Eye (tissue), 1 donor: ENCODE measurements at places on chromosomes 1 and 21.
A peak's percentile ranks its signal among the peaks of the same experiment; 100 is the strongest.

GRCh38 chr1:22816067-22816775 is 105.6 kb downstream of the EPHB2 start:
- DNase-seq = no peak

DNA sequence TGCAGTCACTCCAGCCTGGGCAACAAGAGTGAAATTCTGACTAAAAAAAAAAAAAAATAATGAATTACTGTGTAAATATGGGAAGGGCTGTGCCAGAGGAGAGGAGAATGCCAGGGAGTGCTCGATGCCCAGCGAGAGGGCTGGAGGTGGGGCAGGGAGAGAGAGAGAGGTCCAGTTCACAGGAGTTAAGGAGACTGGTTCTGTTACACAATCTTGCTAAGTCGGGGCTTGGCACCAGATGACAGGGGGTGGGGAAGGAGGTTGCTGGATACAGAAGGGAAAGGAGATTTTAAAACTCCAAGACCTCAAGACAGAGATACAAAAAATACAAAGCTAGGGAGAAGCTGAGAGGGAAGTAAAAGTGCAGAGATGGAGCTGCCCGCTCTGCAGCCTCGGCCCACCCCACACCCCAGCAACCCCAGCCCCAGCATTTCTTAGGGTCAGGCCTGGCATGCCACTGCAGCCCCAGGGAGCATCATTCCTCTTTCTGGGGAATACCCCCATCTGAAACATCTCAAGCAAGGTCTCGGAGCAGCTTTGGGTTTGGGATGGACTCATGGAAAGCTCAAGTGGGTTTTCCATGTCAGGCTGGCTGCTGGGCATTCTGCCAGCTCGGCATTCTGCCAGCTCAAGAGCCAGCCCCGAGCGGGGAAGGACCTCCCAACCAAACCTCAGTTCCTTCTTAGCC is 991 bp downstream of the SELENBP1 start:
- peak; percentile 52 for DNase-seq

- DNase-seq = no peak
Measured at GRCh38 chr1:239587066-239587465, 200.7 kb downstream of the CHRM3 start.

GRCh38 chr1:101496109-101496508 is 259.3 kb downstream of the S1PR1 start:
- no peak for DNase-seq

- no peak for DNase-seq
Measured at GRCh38 chr1:72634946-72635345, 352.6 kb upstream of the NEGR1 start.

DNA sequence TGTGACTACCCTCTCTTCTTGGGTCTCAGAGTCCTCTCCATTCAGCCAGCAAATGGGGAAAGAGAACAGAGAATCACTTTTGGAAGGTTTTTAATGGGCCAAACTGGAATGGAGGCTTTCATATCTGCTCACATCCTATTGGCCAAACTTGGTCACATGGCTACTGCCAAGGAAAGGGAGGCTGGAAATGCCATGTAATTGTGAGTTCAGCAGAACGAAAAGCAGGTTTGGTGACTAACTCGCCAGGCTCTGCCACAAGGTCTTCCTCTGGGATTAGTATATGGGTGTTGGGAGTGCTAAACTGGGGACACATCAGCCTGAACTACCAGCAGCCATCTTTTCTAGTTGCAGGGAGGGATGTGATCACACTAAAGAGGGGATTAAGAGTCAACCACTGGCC is 19.2 kb downstream of the RD3 start:
- no peak for DNase-seq

DNA sequence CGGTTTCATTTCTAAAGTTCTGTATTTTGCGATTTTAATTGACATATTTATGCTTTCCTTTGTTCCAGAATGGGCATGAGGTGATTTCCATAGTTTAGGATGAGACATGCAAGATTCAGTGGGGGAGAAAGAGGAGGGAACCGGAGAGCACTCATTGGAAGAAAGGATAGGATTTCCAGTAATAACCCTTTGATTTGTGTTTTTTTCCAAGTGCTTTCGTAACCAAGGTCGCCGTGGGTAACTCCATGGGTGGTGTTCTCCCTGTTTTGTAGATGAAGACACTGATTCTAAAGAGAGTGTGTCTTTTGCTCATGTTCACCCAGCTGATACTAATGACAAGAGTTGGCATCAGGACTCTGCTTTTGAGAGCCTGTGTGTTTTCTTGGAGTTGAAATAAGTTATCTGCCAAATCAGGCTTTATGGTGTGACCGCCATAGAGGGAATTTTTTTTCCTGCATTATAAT is 170.1 kb downstream of the DHRS3 start:
- DNase-seq = peak; percentile 50

- DNase-seq = no peak
Measured at GRCh38 chr1:172176206-172176605, 244.3 kb upstream of the C1orf105 start.

- DNase-seq = no peak
Measured at GRCh38 chr1:147850737-147851136, 51.9 kb upstream of the GJA8 start.

DNA sequence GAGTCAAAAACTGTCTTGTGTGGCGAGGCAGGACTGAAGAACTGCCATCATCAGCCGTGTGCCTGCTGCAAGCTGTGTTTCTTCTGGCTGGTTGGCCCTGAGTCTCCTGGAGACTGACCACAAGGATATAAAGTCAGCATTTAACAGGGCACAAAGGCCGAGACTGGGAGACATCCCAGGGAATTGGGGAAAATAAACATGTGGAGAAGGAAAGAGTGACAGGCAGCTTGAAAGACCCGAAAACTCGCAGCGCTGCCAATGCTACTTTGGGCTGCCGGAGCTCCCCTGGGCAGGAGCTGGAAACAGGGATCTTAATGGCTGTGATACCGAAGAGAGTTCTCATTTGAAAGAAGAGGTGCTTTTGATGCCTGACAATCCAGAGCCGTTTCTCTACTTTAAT is 125.3 kb upstream of the HMGB4 start:
- no peak for DNase-seq

DNA sequence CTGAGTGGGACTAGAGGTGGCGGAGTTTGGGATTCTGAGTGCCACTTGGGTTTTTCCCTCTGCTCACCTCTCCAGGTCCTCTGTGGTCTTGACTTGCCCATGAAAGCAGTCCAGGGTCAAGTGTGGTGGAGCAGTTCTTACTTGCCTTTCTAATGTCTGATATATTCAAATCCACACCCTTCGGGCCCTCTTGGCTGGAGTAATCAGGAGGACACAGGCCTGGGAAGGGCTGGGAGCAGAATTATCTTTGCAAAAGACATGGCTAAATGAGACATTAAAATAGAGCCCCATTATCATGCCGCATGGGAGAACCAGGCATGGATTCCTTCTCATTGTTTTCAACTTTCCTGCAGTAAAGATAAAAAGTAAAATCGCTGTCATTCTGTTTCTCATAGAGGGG is 74.0 kb downstream of the NFASC start:
- DNase-seq = no peak

- DNase-seq = no peak
Measured at GRCh38 chr1:212495766-212496494, 63.2 kb downstream of the NENF start.

GRCh38 chr1:35564037-35564883 is 6.7 kb downstream of the NCDN start:
- peak; percentile 87 for DNase-seq

GRCh38 chr1:107135463-107135862 is 5.4 kb upstream of the NTNG1 start:
- peak; percentile 78 for DNase-seq

DNA sequence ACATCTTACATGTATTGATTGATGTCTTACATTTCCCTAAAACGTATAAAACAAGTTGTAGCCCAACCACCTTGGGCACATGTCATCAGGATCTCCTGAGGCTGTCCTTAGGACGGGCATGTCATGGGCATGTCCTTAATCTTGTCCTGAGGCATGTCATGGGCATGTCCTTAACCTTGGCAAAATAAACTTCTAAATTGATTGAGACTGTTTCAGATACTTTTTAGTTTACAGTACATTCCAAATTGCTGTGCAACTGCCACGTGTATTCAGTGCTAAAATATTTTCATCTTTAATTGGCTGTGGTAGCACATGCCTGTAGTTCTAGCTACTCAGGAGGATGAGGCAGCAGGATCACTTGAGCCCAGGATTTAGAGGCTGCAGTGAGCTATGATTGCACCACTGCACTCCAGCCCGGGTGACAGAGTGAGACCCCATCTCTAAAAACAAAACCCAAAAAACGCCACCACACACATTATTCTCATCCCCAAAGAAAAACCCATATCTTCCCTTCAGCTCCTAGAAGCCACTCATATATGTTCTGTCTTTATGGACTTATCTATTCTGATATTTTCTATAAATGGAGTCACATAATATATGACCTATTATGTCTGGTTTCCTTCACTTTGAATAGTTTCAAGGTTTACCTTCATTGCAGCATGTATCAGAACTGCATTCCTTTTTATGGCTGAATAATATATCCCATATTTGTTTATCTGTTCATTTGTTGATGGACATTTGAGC is 96.0 kb upstream of the BTG3 start:
- no peak for DNase-seq

DNA sequence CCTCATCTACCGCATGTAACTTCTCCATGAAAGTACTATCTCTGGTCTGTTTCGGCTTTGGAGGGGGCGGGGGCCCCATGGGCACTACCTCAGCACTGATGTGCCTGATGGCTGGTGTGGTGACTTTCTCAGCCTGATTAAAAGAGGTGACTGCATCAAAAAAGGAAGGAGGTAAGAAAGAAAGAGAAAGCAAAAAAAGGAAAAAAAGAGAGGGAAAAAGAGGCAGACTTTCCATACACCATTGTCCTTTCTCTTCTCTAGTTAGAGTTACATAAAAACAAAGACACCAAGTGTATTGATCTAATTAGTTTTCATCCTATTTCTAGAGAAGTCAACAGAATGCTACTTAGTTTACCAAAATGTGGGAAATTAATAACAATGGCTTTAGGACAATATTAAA is 43.3 kb downstream of the GON4L start:
- no peak for DNase-seq

DNA sequence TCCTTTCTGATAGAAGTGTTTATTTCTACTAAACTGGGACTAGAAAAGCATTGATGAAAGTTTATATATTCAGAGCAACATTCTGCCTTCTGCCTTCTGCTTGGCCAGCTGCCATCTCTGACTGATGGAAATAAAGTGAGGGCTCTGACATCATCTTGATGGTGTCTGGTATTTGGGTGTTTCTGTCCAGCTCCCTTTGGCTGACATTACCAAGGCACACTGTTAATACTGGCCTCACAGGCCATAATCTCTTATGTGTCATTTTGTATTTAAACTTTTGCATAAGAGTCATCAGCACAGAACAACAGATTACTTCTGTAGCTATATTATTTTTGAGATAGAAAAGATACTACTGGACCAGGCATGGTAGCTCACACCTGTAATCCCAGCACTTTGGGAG is 216.9 kb downstream of the RYR2 start:
- DNase-seq = peak; percentile 8

DNA sequence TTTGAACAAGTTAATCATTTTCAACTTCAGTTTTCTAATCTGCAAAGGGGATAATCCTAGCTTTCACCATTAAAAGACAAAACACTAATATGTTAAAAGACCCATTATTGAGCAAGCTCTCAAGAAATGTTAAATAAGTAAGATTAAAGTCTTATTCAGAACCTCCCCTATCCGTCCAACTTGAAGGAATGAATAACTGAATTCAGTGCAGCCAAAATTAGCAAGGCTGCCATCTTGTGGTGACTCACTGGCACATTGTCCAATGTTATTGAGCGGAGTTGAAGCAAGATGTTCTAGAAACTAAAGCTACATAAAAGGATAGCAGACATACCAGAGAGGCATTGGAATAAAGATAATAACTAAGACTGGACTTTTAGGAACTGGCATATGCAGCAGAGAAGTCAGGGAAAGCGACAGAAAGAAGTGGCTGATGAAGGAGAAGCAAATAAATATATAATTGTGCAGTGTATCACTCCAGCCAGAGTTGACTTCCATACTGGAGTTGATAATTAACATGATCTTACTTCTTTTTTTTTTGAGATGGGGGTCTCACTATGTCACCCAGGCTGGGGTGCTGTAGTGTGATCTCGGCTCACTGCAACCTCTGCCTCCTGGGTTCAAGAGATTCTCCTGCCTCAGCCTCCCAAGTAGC is 8.2 kb upstream of the CAP1 start:
- peak; percentile 78 for DNase-seq

DNA sequence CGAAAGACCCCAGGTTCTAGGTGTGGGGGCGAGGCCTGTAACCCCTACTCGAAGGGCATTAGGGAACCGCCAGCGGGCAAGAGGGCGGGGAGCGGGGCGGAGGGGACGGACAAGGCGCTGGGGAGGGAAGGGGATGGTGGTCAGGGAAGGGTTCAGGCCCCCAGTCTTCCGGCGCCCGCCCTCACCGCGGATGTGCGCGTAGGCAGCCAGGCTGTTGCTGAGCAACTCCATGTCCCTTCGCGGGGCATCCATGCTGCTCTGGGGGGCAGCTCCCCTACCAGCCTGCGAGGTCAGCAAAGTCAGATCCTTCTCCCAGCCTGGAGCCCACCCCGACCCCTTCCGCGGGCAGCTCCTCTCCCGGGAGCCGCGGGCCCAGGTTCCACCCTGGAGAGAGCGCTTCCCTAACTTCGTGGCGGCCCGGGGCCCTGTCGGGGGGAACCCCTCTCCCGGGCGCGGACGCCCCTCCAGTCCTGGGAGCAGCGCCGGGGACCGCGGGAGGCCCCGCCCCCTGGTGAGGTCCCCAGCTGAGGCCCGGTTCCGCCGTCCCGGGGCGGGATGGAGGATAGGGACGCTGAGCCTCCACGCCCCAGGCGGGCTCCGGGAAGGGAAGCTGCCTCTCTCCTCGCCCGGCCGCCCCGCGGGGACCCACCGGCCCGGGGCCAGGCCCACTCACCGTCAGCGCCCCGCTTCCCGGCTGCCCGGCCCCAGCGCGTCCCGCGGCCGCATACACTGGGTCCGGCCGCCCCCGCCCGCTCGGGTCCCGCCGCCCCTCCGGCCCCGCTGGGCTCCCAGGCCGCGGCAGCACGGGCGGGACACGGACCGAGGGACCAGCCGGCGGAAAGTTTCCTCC is 434 bp downstream of the EVA1B start:
- peak; percentile 76 for DNase-seq

DNA sequence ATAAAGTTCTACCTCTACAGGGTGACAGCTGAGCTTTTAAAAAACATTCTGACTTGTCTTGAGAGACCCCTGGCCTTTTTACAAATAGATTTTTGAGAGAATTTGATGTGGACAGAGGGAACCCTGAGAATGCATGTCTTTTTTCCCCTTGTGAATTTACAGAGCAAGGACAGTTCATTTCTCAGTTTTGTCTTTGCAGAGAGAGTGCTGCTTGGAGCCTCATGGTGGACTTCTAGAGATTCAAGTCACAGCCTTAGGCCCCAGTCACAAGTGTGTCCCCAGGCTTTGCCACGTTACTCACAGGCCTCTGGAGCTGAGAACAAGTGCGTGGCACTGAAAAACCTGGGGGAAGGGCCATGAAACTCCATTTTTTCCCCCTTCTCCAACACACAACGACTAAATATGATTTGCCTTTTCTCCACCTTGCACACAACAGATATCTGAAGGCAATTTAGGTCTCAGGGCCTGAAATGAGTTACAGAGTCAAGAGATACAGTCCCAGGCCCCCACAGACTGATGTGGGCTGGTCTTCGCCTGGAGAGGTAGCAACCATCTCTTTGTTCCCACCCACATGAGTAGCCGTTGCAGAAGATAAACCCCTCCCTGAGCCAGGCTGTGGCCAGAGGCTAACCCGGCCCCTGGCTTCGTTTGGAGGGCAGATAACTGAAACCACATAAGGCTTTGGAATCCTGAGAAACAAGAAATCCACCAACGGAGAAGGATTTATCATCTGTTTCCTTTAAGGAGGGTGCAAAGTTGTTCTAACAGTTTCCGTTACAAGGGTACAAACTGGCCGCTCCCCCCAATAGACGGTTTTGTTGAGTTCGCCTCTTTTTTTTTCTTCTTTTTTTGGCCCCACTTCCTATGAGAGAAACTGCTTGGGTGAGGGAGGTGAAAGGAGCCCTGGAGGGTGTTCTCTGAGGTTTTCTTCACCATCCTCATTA is 1.0 kb upstream of the PIGV start:
- peak; percentile 79 for DNase-seq
